NCI-H2171 (cell line): ENCODE measurements at places on chromosomes 1 and 21.
A peak's percentile ranks its signal among the peaks of the same experiment; 100 is the strongest.

- DNase-seq: no peak
Observed at GRCh38 chr21:31442339-31442738, 98.3 kb upstream of the TIAM1 start.

DNA sequence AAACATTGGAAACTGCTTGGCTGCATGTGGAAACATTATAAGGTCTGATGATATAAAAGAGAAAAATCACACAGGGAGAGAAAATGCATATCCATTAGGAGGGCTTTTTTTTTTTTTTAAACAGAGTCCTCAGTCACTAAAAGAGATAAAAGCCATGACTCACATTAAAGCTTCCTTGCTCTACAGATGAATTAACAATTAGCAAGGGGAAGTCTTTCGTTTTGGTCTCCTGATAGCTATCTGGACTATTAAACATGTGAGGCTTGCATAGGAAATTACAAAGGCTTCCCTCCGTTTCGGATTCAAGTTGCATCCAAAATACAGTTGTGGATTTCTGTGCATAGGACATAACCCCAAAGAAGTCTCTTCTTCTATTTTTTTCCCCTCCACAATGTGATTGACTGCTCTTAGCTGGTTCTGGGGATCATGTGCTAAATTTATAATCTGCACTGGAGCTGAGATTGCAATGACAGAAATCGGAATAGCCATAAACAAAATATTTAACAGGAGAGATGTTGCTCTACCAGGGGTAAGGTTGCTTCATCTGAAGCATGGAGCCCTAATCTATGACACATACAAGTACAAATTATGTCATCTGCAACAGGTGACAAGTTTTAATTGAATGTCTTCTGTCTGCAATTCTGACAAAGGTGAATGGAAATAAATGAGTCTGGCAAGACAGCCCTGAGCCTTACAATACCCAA is 146.8 kb downstream of the ESRRG start:
- no peak for DNase-seq

GRCh38 chr1:174871886-174872285 is 127.9 kb upstream of the CACYBP start:
- DNase-seq: no peak

DNA sequence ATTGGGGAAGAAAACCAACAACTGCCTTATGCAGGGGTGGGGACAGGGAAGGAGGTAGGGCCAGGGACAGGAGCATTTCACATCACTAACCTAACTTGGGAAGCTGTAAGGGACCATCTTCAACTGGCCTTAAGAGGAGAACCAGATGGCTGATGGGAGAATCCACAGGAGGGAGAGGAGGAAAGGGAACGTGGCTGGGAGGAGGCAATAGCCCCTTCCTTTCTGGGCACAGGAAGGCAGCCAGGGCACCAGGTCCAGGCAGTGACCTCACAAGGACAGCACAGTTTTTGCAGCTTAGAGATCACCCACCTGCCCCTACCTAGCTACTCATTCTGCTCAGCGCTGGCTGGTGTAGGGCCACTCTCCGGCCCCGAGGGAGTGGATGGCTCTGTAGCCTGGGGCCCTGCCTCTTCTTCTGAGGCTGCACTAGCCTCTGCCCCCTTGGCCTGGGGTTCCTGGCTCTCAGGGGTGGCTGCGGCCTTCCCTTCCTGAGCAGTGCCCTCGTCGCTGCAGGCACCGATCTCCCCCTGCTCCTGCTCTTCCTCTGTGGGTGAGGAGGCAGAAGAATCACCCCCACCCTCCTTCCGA is 1.7 kb downstream of the MARCKSL1 start:
- no peak for DNase-seq

GRCh38 chr21:45401054-45401518 is 3.9 kb upstream of the COL18A1 start:
- no peak for DNase-seq

DNA sequence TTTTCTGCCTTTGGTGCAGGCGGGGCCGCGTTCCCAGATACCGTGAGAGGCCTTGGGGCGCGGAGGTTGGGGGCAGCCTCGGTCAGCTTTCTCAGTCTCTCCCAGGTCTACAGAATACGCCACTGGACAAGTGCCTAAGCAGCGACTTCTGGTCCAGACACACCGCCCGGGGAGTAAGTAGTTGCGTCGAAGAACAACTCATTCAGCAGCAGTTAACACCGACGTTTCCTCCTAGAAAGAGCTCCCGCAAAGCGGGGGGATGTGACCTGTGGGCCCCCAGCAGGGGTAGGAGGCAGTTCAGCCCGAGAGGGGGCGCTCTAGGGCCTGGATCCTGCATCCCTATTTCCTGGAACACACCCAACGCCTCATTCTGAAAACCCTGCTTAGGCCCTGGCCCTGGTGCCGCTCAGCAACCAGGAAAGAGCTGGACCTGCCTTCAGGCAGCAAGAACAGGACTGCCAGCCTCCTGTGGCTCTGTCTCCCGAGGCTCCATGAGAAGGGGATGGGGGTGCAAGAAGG is 6.5 kb upstream of the BARHL2 start:
- no peak for DNase-seq

- peak; percentile 24 for DNase-seq
Observed at GRCh38 chr1:179038528-179039281, 13.0 kb downstream of the FAM20B start.

DNA sequence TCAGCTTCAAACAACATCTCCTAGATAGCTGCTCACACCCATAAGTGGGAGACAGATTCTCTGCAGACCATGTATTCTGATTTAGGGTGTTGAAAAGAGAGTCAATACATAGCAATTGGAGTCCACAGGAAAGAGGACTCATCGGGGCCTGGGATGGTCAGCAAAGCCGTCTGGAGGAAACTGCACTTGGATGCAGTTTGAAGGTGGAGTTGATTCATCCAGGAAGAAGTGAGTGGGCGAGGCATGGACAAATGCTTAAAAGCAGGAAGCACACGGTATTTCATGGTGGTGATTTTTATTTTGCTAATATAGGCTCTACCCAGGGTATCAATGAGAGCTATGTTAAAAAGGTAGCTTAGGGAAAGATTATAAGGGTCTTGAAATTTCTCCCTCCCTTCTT is 36.8 kb upstream of the DIRAS3 start:
- no peak for DNase-seq

DNA sequence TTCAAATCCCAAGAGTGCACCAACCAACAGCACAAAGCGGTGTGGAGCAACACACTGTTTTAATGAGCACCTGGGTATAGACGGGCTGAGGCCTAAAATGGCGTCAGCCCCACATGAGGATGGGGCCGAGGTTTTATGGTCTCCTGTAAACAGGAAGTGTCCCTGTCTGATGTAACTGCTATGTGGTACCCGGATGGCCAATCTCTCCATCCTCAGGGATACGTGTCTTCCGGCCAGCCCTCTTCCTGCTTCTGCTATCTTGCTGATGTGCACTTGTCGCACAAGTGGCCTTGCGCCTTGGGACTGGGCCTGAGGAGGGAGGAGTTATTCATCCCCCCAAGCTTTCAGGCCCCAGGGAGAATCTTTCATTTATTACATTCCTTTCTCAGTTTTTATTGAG is 73.5 kb downstream of the CNST start:
- no peak for DNase-seq

- no peak for DNase-seq
Observed at GRCh38 chr1:221740369-221740992, 1.4 kb downstream of the DUSP10 start.

DNA sequence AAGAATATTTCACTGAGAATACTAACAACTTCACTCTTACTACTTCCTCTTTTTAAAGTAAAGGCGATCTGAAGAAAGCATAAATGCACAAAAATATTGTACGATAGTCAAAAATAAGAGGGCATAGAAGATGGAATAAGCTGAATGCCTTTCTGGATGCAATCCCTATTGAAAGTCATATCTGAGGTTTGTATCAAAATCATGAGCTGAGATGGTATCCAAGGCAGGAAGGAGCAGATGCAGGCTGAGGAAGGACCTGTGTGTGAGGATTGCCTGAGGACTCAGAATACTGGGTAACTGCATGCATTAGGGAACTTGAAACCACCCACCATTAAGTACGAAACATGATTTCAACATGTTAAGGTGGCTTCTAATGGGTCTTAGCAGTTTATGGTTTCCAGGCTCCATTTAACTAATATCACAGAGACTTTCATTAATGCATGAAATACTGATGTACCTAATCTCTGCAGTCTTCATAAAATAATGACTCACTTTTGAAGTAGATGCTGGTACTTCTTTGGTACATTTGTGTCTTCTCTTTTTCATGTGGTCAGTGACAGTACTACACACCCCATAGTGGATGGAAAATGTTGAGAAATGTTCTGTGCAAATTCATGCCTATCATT is 29.6 kb upstream of the RGS1 start:
- no peak for DNase-seq

DNA sequence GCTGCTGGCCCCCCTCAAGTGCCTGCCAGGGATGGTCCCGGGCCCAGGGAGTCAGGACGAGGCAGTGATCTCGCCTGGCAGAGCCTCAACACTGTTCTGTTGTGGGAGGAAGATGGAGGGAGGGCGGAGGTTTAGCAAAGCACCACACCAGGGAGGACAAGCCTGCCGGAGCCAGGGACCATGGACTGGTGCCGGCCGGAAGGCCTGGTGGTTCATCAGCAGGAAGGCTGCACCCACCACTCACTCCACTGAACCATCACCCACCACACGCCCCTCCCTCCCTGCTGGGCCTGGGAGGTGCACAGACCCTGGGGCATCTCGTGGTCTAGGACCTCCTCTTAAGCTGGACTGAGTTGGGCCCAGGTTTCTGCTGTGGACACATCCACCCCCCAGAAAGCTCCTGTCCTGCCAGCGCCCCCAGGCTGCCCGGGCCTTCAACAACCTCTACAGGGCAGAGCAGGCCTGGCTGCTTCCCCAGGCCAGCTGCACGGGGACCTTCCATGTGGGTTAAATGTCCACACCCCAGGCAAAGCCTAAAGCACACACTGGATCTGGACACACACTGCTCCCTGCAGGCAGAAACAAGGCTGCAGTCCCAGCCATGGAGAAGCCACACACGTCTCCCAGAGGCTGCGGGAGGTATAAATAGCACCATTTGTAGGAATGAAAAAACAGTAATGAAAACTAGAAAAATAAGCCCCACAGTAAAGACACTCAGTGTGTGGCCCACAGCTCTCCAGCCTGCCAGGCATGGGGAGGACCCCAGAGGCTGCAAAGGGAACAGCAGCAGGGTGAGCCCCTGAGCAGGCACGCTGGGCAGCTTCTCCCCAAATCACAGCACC is 10.4 kb upstream of the TMEM240 start:
- DNase-seq: no peak

DNA sequence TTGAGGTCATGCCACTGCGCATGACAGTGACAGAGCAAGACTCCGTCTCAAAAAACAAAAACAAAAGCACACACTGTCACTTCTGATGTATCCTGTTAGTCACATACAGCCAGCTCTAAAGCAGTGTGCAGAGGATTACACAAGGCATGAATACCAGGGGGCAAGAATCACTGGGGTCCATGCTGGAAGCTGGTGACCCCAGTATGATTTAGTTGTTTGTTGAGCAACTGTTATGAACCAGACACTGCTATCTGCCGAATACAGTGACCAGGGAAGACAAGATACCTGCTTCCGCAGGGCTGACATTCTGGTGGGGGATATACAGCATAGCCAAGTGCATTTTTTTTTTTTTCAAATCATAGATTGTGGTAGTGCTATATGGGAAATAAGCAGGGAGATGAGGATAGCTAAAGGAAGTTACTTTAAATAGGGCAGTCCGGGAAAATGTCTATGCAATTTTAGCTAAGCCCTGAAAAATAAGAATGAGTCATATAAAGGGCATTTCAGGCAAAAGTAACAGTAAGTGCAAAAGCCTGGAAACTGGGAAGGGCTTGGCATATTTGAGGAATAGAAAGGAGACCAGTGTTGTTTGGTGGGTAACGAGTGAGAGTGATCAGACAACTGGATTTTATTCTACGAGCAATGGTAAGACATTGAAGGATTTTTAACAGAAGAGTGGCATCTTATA is 69.7 kb downstream of the ADSS2 start:
- DNase-seq: no peak

DNA sequence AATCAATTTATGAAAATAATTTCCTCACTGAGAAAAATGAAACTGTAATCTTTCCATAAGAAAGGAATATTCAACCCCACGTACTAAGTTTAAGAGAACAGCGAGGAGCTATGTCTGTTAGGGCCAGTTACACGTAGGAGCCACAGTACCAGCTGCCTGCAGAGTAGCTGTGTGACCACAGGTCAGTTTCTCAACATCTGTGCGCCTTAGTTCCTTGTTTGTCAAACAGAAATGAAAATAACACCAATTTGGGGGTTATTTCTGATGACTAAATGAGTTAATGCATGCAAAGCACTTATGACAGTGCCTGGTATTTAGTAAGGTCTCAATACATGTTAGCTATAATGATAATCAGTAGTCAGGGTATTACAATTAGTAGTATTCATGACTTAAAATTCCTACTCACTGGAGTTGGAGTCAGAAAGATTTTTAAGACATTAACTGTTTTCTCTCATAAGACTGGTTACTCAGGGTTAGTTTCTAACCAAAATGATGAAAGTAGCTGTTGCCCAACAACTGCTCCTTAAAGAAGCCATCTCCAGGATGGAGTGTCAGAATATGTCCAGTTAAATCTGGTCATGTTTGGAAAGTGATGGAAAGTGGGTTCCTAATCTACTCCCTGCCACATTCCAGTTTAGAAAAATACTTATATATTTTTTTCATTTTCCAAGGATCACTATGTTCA is 85.8 kb upstream of the ZNF648 start:
- DNase-seq: no peak

DNA sequence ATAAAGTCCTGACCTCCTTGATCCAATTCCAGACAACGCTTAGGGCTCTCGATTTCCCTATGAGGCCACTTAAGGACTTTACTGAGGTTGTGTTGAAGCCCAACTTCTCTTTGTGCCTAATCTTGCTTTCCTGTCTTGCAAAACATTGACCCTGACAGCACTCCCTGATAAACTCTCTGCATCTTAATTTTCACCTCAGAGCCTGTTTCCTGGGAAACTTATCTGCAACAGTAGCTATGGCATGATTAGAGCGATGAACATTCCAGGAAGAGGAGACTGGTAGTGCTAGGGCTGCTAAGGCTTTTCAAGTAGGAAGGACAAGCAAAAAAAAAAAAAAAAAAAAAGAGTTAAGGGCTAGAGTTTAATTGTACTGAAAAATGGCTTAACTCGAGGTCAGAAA is 118.9 kb downstream of the RGS21 start:
- DNase-seq: no peak

DNA sequence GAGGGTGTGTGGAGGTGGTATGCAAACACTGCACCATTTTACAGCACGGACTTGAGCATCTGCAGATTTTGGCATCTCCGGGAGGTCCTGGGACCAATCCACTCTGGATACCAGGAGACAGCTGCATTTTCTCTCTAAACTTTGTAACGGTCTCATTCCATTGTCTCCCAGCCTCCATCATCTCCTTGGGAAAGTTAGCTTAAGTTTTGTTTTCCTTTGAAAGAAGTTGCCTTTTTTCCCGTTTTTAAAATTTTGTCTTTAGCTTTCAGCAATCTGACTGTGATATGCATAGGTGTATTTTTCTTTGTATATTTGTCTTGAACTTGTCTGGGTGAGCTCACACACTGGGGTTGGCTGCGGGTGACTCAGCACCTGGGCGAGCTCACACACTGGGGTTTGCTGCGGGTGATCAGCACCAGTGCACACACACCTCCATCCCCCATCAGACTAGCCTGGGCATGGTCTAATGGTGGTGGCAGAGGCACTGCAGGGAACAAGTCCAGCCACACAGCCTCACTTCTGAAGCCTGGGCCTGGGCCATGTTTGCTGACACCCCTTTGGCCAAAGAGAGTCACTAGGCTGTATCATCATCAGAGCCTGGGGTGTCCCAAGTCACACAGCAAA is 32.1 kb upstream of the COL18A1 start:
- DNase-seq: no peak

GRCh38 chr1:11354893-11355553 is 82.0 kb downstream of the UBIAD1 start:
- peak; percentile 78 for DNase-seq
